ENCODE measurements at places on chromosomes 3 and 15. TPM values are rescaled to one million over a fixed set of nuclear protein-coding genes. Genes with fewer than 3 reads are reported as not detected.

CYP1A1 gene
- not detected for polyA plus RNA-seq

PLA2G4E gene
- 2.3 TPM for polyA plus RNA-seq

VGLL3 gene
- 23.9 TPM for polyA plus RNA-seq

GRCh38 chr3:15783361-15783969 is 14.3 kb downstream of the ANKRD28 start:
- DNase-seq = peak; percentile 32
- H3K4me3 ChIP-seq = no peak overlapping the region
- no peak overlapping the region for H3K27ac ChIP-seq
- H3K36me3 ChIP-seq = no peaks in the 10 kb centered on the region
- no peaks in the 10 kb centered on the region for H3K4me1 ChIP-seq

DNA sequence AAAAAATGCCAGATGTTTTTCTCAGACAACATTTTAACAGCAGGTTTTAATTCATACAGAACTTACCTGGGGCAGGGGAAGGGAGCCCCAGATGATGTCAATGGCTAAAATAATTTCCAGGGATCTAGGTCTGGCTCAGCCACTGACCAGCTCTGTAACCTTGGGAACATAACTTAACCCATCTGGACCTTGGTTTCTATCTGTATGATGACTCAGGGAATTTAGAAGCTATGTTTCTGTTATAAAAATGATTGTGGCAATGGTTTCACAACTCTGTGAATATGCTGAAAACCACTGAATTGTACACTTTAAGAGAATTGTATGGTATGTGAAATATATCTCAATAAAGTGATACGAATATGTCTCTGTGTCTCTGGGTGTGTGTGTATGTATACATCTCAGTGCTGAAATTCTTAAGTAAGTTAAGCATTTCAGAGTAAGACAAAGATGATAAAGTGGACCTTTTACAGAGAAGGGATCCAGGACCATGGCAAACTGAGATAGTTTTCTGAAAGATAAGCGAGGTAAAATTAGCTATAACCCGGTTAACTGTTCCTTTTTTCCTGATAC is 2.9 kb downstream of the SH3GL3 start:
- no peak overlapping the region for H3K27ac ChIP-seq
- peak; percentile 26 for DNase-seq
- H3K4me1 ChIP-seq = peaks cover 16% of the 10 kb centered on the region
- peaks cover 33% of the 10 kb centered on the region for H3K27me3 ChIP-seq
- H3K36me3 ChIP-seq = no peaks in the 10 kb centered on the region

DNA sequence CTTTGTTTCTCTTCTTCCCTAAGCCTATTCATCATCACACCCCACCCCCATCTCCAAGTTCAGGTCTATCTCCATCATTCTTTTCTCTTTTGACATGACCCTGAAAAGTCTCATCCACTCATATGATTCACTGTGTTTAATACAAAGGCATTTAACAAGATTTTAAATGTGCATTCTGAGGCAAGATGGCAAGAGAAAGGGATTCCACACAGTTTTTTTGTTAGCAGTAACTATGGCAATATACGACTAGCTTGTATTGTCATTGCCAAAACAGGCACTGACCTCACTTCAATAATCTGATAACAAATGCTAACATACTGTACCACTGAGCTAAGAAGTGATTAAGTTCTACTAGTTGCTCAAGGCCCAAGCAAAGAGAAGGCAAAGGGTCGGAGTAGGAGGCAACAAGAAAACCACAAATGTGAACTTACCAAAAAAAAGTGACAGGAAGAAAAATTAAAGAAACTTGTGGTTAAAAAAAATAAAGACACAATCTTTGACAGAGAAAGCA is 53.2 kb downstream of the FBN1 start:
- no peak overlapping the region for H3K4me3 ChIP-seq
- H3K27ac ChIP-seq = no peak overlapping the region
- H3K27me3 ChIP-seq = no peaks in the 10 kb centered on the region
- H3K4me1 ChIP-seq = no peaks in the 10 kb centered on the region
- H3K36me3 ChIP-seq = peaks cover 29% of the 10 kb centered on the region

- no peak for DNase-seq
- H3K4me3 ChIP-seq = no peak overlapping the region
- H3K36me3 ChIP-seq = no peaks in the 10 kb centered on the region
Measured at GRCh38 chr3:142618917-142619461, 22.8 kb downstream of the PLS1 start.

GRCh38 chr3:21543380-21544075 is 207.5 kb downstream of the ZNF385D start:
- H3K4me1 ChIP-seq = no peaks in the 10 kb centered on the region
- H3K27me3 ChIP-seq = no peaks in the 10 kb centered on the region
- DNase-seq = no peak

- no peak overlapping the region for H3K27ac ChIP-seq
- peaks cover 18% of the 10 kb centered on the region for H3K36me3 ChIP-seq
- no peaks in the 10 kb centered on the region for H3K27me3 ChIP-seq
- no peak for DNase-seq
- no peak overlapping the region for H3K4me3 ChIP-seq
Measured at GRCh38 chr15:89130201-89130600, 41.9 kb downstream of the ABHD2 start.

GRCh38 chr3:1696669-1697275 is 401.9 kb upstream of the CNTN4 start:
- no peaks in the 10 kb centered on the region for H3K27me3 ChIP-seq
- no peak overlapping the region for H3K27ac ChIP-seq
- no peak overlapping the region for H3K4me3 ChIP-seq

GRCh38 chr15:39125904-39126303 is 455.0 kb upstream of the THBS1 start:
- no peak for DNase-seq
- H3K27me3 ChIP-seq = no peaks in the 10 kb centered on the region
- H3K4me1 ChIP-seq = peaks cover 5% of the 10 kb centered on the region

DNA sequence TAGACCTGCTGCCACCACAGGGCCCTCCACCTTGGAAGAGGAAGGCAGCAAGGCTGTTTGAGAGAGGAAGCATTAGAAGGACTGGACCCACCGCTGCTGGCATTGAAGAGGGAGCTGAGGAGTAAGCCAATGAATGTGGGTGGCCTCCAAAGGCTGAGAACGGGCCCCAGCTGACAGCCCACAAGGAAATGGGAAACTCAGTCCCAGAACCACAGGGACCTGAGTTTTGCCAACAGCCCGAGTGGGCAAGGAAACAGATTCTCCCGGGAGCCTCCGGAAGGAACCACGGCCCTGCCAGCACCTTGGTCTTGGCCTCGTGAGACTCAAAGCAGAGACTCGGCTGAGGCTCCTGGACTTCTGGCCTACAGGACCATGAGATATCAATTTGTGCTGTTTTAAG is 95.4 kb upstream of the SNRPA1 start:
- H3K27ac ChIP-seq = no peak overlapping the region
- no peak overlapping the region for H3K4me3 ChIP-seq
- no peaks in the 10 kb centered on the region for H3K36me3 ChIP-seq
- H3K4me1 ChIP-seq = no peaks in the 10 kb centered on the region
- no peak for DNase-seq

GRCh38 chr15:84898761-84899160 is 14.3 kb downstream of the SLC28A1 start:
- peaks cover 1% of the 10 kb centered on the region for H3K4me1 ChIP-seq
- no peak overlapping the region for H3K4me3 ChIP-seq
- no peak overlapping the region for H3K27ac ChIP-seq
- H3K36me3 ChIP-seq = no peaks in the 10 kb centered on the region
- peaks cover 4% of the 10 kb centered on the region for H3K27me3 ChIP-seq

DNA sequence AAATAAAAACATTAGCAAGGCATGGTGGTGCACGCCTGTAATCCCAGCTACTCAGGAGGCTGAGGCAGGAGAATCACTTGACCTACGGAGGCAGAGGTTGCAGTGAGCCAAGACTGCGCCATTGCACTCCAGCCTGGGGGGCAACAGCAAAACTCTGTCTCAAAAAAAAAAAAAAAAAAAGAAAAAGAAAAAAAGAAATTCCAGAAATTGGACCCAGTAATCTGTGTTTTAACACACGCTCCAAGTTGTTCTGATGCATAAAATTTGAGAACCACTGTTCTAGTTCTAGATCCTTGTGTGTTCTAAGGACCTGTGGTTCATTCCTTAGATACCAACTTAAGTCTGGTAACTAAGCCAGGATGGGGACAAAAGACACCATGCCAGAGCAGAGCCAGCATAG is 2.6 kb downstream of the PARP6 start:
- H3K4me1 ChIP-seq = peaks cover 15% of the 10 kb centered on the region
- no peaks in the 10 kb centered on the region for H3K27me3 ChIP-seq
- H3K4me3 ChIP-seq = no peak overlapping the region
- peaks cover 42% of the 10 kb centered on the region for H3K36me3 ChIP-seq
- H3K27ac ChIP-seq = no peak overlapping the region
- no peak for DNase-seq
